H9 (cell line): ENCODE measurements at places on chromosomes 12 and 14.
A peak's percentile ranks its signal among the peaks of the same experiment; 100 is the strongest.

DNA sequence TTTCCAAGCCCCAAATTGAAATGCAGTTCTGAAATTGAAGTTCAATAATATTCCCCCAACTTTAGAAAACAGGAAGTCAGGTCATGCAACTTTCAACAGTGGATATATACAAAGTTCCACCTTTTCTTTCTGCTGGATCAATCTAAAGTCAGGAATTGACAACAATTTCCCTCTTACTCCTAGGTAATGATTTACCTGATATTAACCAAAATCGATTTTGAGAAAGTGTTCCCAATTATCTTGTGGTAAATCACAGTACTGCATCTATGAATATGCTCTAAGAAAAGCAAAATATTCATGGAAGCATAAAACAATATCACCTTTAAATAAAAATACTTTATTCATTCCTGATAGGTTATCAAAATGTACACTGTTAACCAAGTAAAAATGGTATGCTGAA is 28.4 kb downstream of the BDKRB1 start:
- no peak for DNase-seq

DNA sequence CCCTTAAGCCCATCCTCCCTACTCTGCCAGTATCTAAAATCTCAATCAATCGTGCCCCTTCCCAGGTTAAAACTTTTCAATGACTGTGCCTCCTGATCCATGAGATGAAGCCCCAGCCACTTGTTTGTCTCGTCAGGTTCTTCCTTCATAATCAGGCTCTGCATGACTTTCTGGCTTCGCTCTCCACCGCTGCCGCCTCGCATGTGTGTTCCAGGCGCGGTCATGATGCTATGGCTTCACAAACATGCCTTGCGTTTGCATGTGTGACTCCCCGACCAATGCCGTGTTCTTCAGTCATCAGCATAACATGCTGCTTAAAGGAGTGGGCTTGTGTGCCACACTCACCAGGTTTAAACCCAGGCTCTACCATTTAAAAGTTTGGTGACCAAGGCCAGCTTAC is 5.0 kb upstream of the C1RL start:
- no peak for DNase-seq

DNA sequence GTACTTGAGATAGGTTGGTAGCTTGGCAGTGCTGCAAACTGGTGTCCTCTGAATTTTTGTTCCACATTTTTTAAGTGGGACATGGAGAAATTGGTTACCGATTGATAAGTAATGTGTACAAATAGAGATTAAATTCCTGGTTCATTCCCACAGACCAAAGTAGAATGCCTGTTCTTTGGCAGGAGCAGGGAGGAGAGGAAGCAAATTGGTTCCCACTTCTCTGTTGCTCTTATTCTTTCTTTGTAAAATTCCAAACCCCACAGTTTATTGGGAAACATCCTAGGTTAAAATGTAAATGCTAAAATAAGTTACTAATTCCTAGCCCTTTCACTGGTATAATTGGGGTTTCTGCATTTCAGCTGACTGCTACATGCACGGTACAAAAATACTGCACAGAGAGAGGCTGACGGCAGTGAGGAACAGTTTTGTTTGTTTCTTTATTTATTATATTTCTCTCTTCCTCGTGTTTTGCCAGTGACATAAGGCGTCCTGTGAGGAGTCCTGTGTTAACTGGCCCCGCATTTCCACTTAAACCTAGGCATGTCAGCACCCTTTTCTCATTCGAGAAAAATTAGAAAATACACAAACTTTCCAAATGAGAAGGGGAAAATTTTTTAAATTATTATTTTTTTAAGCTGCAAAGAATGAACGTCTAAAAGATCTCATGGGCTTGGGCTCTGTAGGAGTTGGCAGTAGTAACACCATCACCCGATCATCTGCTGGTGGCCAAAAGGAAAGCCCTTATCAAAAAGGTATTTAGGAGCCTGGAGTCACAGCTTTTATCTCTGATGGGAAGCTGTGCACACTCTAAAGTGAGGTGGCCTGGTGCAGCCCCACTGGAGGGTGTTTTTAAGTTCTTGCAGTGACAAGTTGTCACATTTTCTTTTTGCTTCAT is 25.4 kb upstream of the BCL7A start:
- no peak for DNase-seq

GRCh38 chr12:114448618-114448933 is 42.6 kb upstream of the TBX5 start:
- DNase-seq, result peak; percentile 74

DNA sequence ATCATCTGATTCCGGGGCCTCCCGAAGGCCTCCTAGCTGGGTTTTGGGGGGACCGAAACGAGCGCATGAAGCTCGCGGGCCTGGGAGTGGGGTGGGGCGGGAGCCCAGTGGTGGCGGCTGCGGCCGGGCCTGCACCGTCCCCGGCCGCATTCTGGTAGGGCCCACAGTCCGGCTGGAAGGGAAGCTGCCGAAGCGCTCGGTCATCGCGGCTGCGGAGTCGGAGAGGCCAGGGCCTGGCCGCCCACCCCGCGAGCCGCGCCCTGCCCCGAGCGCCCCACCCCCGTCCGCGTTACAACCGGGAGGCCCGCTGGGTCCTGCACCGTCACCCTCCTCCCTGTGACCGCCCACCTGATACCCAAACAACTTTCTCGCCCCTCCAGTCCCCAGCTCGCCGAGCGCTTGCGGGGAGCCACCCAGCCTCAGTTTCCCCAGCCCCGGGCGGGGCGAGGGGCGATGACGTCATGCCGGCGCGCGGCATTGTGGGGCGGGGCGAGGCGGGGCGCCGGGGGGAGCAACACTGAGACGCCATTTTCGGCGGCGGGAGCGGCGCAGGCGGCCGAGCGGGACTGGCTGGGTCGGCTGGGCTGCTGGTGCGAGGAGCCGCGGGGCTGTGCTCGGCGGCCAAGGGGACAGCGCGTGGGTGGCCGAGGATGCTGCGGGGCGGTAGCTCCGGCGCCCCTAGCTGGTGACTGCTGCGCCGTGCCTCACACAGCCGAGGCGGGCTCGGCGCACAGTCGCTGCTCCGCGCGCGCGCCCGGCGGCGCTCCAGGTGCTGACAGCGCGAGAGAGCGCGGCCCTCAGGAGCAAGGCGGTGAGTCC is at the start of gene KLC1:
TSS of gene KLC1 (plus strand) at position 528 of the 819 bp plus-strand sequence. CDS start 25,354 bp downstream, outside the sequence.
- DNase-seq, result peak; percentile 72

DNA sequence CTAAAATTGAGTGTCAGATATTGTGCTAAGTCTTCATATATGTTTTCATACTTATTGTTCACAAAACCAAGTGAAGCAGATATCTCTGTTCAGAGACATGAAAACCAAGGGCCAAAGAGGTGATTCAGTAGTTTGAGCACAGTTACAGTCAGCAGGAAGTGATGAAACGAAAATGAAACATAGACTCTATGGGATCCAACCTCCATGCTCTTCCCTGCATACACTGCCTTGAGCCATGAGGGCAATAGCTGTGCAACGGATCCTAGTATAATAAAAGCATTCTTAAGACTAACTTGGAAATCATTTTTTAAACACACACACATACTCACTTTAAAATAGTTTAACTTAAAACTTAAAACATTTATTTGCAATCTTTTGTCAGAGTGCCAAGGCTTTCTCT is 27.9 kb downstream of the ESR2 start:
- no peak for DNase-seq

DNA sequence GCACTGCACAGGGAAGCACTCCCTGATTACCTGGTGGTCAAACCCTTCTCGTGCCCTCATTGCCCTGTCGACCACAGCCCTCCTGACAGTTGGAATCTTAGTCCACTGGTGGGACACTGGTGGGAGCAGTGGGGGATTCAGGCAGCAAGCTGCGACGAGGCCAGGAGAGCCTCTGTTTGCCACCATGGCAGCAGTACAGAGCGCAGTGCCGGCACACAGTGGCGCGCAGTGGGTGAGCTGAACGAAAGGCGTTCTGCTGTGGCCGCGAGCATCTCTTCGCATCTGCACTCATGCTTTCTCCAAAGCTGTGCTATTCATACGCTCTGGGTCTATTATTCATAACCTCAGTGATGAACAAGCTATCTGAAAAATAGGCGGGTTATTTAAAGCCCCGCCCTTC is 14.3 kb downstream of the RFLNA start:
- DNase-seq, result no peak

GRCh38 chr14:86933958-86934595 is 1058.9 kb downstream of the GALC start:
- DNase-seq, result no peak

- DNase-seq, result no peak
Measured at GRCh38 chr12:79331870-79332269, 358.9 kb downstream of the PAWR start.

DNA sequence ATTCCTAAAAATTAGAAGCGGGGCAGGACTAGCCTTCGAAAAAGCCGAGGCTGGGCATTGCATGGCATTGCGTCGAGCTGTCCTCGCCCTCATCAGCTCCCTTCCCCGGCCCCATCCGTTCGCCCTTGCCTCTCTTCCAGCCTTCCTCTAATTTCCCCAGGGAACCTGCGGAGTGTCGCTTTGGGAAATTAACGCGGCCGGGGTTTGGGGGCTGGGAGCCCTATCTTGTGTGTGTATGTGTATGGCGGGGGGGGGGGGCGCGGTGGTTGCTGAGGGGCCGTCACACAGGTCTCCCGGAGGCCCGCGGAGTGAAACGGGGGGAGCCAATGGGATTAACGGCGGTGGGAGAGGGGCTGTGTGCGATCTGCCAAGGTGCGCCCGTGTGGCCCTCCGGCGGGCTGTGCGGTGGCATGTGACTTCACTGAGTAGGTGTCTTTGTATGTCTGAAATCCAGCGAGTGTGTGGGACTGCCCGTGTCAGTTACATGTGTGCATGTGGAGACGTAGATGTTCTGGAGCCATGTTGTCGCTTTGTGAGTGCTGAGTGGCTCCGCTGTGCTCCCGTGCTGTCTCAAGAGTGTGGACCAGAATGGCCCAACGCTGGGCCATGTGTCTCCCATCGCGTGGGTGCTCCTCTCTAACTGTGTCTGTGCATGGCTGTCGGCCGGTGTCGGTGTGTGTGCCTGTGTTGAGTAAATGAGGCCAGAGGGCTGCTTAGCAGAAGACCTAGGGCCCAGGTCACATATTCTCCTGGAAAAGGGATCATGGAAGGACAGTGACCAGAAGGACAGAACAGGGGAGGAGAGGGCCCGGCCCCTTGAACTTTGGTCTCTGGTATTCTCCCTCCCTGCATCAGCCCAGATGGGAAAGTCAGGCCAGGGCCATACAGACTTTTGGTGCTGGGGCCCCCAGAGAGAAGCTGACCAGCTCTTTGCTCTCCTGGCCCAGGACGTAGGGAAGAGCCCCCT is 1.5 kb downstream of the PTMS start:
- DNase-seq, result no peak

- peak; percentile 88 for DNase-seq
Measured at GRCh38 chr12:57614178-57614947, 3.1 kb downstream of the ARHGEF25 start.

DNA sequence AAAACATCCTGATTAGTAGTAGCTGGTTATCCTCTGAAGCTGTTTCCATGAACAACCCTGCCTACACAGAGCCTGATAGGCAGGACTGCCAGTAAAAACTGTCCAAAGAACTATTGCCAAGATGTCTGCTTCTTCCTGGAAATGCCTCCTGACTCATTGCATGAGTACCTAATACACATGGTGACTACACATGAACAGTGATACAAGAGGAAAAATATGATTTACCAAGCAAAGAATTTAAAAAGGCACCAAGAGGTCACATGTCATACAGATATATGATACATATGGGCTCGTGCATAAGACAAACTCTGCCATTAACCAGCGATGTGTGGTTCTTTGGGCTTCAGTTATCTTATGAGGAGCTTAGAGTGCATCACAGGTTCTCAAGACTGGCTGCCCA is 552.3 kb downstream of the SLC16A7 start:
- no peak for DNase-seq

GRCh38 chr12:104722601-104723534 is 235.2 kb downstream of the SLC41A2 start:
- no peak for DNase-seq

DNA sequence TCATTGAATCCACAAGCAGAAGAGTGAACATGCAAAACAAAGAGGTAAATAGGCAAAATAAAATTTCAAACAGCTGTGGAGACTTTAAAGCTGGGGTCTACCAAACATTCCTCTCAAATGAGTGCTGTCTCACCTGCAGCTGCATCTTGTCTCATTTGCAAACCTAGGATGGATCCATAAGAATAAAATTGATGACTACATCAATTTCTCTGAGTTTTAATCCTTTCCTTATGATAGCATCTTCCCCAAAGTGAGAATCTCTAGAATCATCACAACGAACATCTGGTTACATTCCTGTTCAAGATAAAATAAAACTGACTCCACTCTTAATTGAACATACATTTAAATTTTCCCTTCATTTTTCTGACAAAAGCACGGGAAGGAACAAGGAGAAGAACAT is 18.2 kb downstream of the SSTR1 start:
- no peak for DNase-seq

DNA sequence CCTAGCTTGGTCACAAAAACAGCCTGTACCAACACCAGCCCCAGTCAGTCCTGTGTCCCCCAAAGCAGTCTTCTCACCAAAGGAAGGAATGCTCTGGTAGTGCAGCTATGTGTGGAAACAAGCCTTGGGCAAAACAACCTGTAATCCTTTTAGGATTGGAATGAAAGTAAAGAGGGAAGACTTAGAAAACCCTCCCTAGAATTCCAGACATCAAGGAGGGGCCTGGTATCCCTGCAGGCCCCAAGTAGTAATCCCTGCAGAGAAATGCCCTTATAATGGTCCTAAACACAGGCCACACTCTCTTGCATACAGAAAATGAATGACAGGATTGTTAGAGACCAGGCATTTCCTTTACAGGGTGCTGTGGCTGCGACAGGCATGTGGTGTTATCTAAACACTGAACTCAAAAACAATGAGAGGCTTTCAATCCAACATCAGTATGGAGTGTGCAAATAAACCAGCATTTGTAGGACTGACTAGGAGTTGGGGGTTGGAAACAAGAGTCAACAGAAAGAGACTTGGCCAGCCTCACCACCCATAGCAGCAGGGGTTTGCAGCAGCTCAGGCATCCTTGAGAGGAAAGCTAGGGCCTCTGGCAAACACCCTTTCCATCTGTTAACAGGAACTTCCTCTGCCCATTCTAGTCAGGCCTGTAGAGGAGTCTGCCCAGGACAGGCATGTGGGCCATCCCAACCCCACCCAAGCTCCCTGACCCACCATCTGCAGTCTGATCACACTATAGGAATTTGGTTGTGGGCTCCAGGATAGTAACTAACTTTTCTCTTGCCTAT is 59.1 kb downstream of the DCAF5 start:
- no peak for DNase-seq

GRCh38 chr12:99311373-99311772 is 336.2 kb upstream of the GARIN6 start:
- no peak for DNase-seq

DNA sequence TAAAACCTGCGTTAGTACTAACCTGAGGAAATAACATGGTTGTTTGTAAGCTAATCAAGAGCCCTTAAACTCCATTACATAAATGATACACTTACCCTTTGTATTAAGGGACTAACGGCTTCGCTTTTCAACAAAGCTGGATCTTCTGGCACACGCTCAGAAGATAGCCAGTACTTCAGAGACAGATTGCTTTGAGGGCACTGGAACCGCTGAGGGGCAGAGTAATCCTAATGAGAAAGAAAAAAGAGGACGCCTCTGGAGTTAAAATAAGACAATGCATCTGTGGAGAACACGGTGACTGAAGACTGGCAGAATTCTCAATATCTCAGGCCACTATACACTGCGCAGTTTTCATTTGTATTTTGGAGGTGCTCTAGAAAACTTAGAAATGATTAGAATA is 1.5 kb upstream of the KTN1 start:
- no peak for DNase-seq

GRCh38 chr12:114683709-114684097 is 272 bp downstream of the TBX3 start:
- DNase-seq, result no peak
